ENCODE measurements at places on chromosomes 6 and 20.

GRCh38 chr6:166237617-166238016 lies 70.0 kb upstream of the TBXT start:
- no peak for DNase-seq

DNA sequence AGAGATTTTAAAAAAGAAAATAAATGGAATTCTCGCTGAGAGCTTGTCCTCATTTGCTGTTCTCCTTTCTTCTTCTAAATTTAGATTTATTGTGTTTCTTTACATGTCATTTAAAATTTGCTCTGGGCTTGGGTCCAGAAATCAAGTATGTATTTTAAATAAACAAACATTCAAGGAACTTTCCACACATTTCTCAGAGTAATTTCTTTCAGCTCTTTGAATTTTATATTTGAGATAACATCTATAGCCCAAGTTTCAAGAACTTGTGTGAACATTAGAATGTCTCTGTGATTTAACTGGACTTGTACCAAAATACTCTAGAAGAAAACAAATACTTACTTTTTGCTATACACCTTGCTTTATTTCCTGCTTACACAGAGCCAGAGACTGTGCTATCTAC lies 192.3 kb downstream of the TMEM200A start:
- no peak for DNase-seq

DNA sequence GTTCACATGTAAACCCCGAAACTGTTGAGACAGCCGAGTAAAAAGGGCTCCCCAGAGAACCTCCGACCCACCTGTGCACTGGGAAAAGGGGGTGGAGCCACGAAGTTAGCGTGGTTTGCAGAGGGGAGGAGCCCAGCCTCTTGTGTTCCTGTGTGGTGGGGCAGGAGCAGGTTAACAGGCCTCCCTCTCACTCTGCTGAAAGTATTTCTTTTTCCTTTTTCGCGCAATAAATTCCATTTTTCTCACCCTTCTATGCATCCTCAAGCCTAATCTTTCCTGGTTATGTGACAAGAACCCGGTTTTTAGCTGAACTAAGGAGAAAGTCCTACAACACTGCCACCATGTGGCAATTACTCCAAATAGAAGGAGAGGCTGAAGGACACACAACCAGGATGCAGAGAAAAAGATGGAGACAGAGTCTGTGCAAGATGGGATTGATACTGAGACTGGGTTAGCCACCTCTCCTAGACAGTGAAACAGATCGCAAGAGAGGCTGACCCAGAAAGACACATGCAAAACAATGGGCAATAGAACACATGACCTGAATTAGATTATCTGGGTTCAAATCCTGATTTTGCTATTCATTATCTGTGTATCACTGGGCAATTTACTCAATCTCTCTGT lies 168.7 kb upstream of the PRSS16 start:
- peak; percentile 23 for DNase-seq

- DNase-seq = no peak
Observed at GRCh38 chr6:24139639-24140038, 13.6 kb downstream of the NRSN1 start.

GRCh38 chr20:9140162-9140760 lies 71.4 kb downstream of the PLCB4 start:
- DNase-seq = no peak

DNA sequence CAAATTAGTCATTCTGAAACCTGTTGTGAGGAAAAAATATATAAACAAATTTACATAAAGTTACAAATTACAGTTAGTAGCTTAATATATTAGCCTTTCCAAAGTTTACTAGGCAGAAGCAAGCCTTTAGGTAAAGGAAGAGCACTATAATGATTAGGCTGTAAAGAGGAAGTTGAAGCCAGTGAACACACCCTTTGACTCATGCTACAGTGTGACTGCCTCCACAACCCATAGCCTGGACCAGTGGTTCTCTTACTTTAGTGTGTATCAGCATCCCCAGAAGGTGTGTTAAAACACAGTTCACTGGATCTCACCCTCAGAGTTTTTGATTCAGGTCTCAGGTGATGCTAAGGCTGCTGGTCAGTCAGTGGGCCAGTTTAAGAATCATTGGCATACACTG lies 91.4 kb upstream of the DEFB112 start:
- DNase-seq = no peak

DNA sequence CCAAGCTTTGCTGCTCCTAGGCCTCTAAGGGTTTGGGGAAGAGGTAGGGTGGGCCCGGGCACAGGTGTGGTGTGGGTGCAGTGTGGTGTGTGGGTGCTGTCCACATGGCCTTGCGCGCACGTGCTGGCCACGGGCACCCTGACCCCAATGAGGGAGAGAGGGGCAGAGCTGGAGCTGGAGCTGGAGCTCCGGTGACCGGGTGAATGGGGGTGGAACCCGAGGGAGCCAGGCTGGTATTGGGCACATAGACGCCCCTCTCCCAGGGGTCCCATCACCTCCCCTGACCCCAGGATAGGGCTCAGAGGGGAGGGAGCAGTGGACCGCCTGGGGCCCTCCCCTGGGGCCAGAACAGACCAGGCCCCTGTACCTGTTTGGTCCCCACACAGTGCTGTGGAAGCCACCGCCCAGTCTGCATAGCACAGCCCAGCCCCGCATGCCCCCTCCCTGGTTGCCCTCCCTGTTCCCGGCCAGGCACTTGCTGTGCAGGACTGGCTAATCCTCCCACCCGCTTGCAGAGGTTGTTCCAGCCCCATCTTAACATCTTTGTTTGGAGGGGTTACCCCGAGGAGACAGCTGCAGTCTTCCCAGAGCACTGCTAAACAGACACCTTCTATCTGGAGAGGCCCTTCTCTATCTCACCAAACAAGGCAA lies 984 bp downstream of the ADAM33 start:
- DNase-seq = no peak
